Nucleus accumbens (tissue), 56 donors: ENCODE measurements at places on chromosomes 2 and 18.
A peak's percentile ranks its signal among the peaks of the same experiment; 100 is the strongest.

GRCh38 chr2:46578961-46579360 lies 99.6 kb downstream of the TMEM247 start:
- no peak for DNase-seq

DNA sequence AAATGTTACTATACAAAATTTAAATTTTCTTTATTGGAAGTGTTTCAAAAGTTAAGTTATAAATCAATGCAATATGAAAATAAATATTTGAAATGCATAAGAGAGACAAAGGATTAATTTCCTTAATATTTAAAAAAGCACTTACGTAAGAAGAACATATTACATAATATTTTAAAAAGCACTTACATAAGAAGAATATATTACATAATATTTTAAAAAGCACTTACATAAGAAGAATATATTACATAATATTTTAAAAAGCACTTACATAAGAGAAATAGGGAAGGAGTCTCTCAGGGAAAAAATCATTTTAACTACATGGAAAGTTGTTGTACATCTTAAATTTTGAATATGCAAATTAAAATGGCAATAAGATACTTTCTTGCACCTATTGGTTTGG lies 17.4 kb upstream of the B4GALT6 start:
- no peak for DNase-seq

DNA sequence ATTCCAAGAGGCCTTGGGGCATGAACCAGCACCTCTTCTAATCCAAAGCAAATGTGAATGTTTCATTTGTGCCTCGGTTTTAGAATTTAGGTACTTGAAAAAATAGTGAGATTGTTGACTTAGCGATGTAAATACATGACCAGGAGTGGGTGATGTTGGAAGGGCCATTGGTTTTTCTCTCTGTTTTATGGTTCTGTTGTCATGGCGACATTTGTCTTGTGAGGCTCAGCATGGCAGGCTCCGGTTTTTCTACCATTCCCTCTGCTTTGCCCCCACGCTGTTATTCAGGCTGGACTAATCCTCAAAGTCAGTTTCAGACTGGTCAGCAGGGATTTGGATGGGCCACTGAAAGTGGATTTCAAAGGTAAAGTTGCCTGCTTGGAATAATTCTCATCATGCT lies 255.4 kb downstream of the ALPK2 start:
- no peak for DNase-seq

- no peak for DNase-seq
Observed at GRCh38 chr2:26422947-26423629, 21.4 kb downstream of the DRC1 start.

DNA sequence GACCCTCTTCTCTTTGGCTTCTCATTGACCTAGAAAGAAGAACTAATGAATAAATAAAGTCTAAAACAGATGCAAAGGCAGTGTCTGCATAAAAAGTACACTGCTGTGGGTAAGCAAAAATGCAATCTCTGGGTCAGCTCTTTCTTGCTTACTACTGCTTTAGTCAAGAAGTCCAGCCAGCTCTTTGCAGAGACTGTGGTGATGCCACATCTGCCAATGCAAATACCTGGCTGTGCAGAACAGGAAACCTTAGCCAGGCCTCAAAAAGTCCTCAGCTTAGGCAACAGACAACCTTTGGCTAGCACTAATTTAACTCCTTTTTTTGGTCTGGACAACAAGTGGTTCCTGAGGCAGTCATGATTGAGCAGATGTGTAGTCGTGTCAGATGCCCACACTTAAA lies 73.6 kb upstream of the RND3 start:
- no peak for DNase-seq

DNA sequence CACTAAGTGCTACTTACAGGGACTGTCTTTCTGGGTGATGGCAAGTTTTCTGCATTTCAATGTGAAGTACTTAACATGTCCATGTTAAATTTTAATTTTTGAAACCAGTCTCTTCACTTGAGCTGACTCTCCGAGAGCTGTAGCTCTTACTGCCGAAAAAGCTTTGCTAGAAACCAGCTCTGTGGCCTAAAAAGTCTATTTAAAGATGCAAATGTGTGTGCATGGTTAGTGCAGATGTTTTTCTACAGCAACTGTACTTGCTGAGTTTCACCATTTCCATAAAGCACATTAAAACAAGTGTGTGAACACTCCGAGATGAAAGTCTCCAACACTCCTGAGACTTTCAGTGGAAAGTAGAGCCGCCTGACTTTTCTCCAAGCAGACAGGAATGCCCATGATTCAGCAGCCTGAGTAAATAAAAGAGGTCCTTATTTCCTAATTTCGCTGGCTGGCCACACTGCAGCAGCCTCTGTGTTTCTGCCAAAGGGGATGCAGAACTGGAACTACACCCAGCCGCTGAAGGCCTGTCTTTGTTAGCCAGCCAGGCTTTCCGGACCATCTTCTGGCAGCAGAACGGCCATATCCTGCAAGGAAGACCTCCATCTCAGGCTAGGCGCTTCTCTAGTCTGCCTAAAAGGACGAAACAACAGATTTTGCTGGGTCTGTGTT lies 121.2 kb downstream of the ZNF521 start:
- DNase-seq: peak; percentile 85

- DNase-seq: no peak
Observed at GRCh38 chr2:25090801-25091200, 48.9 kb downstream of the EFR3B start.

GRCh38 chr2:10140841-10141610 lies 18.5 kb downstream of the RRM2 start:
- DNase-seq: no peak

DNA sequence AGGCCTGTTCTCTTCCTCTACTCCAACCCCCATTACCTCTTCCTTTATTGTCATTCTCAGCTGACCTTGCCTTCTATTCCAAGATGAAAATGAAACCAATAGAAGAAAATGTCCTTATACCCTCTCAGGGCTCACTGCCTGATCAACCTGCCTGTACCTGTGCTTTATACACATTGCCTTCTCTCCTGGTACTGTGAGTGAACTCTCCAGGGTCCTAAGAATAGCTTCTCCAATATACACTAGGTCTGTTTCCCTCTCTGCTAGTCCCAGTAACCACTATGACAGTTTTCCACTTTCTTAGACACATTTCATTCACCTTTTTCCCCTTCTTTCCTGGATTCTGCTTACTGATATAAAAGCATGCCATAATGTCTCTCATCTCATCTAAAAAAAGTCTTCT lies 85.7 kb downstream of the FSHR start:
- DNase-seq: no peak

DNA sequence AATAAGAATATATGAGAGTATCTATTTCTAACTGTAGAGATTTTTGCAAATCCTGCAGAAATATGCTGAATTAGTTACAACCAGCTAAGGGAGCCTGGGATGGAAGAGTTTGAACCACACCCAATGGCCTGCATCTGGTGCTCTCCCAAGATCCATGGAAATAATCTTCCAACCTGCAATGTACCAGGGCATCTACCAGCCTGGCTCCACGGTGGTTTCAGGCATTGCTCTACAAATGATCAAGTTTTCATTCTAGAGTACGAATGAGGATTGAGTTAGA lies 61.4 kb upstream of the IL1R1 start:
- no peak for DNase-seq

- no peak for DNase-seq
Observed at GRCh38 chr2:37623406-37623805, 48.0 kb downstream of the CDC42EP3 start.

DNA sequence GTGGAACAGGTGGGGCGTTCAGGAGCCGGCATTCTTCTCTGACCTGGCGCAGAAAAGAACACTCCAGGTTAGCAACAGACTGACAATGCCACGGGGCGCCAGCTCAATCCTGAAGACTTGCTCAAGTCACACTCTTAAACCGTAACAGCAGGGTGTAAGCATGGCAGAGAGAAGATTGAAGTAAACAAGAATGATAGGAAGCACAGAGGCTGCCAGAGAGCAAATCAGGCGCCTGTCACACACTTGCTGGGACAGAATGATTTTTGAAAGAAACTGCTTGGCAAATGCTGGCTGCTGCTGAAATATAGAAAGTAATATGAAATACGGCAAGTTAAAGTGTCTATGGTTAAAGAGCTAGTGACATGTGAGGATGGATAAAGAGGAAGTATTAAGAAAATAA lies 80.5 kb downstream of the MEP1B start:
- DNase-seq: no peak

GRCh38 chr2:64210816-64211215 lies 66.6 kb upstream of the PELI1 start:
- no peak for DNase-seq

GRCh38 chr2:240463274-240463865 lies 27.9 kb downstream of the GPC1 start:
- DNase-seq: no peak

DNA sequence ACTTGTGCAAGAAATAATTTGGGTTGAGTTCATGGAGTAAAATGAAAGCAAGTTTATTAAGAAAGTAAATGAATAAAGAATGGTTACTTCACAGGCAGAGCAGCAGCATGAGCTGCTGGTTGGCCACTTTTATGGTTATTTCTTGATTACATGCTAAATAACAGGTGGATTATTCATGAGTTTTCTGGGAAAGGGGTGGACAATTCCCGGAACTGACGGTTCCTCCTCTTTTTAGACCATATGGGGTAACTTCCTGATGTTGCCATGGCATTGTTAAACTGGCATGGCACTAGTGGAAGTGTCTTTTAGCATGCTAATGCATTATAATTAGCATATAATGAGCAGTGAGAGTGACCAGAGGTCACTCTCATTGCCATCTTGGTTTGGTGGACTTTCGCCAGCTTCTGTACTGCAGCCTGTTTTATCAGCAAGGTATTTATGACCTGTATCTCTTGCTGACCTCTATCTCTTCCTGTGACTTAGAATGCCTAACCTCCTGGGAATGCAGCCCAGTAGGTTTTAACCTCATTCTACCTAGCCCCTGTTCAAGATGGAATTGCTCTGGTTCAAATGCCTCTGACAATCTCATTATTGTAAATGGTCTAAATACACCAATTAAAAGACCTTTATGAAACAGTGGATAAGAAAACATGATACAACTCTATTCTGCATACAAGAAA lies 114.1 kb upstream of the FIGN start:
- no peak for DNase-seq

DNA sequence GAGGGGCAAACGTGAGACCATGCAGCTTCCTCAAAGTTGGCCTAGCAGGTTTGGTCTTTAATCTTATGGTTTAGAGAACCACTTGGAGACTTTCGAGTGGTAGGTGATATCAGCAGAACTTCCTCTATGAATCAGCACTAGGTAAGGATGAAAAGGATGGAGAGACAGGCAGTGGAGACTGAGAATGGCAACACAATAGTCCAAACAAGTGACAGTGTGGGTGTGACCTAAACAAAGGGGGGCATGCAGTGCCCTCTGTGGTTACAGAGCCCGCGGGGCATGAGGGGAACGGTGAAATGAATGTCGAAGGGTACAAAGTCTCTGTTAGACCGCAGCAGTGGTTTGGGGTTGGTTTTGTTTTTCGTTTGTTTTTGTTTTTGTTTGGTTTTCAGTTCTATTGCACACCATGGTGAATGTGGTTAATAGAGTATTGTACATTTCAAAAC lies 143.9 kb downstream of the L3MBTL4 start:
- no peak for DNase-seq

- no peak for DNase-seq
Observed at GRCh38 chr2:214934006-214934405, 124.5 kb upstream of the BARD1 start.

GRCh38 chr2:174750923-174751441 lies 13.3 kb downstream of the CHRNA1 start:
- DNase-seq: no peak

GRCh38 chr2:96118698-96119388 lies 2.5 kb upstream of the ADRA2B start:
- DNase-seq: no peak

GRCh38 chr2:32712870-32713269 lies 85.0 kb downstream of the TTC27 start:
- DNase-seq: no peak

DNA sequence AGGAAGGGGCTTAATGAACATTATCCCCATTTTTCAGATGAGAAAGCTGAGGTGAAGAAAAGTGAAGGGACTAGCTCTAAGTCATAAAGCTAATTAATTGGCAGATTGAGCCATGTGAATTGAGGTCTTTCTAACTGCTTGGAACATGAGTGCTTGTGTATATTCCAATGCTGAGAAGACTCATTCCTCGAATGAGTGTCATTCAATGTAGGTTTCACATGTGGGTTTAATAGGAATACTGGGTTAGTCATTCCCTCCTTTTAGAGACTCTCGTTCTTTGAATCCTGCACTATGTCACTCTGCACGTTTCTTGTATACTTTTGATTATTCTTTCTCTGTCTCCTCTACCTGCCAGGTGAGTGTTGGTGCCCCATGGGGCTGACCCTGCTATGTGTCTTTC lies 218.2 kb downstream of the HRH4 start:
- DNase-seq: no peak

DNA sequence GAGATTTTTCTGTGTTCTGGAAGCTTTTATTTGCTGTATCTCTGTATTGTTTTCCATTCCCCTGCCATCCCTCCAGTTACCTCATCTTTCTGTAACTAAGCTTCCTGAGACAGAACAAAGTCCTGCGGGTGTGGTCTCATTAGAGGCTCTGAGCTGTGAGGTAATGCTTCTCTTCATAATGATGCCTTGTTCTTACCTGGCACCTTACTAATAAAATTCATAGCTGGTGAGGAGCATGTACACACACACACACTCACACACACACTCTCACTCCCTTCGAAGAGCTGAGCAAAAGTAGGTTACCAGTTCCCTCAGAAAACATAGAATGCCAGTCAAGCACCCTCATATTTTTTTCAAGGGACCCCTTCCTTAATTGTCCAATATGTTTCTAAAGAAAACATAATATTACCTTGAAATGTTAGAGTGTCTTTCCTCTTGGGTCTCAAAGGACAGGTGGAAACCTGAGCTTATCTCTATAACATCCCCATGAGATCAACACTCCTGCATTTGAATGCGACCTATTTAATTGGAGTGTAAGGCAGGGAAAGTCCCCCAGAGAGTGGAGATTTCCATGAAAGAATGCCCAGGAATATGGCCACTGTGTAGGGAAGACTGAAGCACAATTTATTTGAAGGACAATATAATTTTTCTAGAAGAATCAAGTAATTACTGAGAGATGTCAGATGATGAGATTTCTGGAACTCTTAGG lies 161.6 kb upstream of the NCK2 start:
- DNase-seq: no peak

GRCh38 chr2:71609441-71609840 lies 156.1 kb downstream of the DYSF start:
- DNase-seq: no peak

- peak; percentile 42 for DNase-seq
Observed at GRCh38 chr2:207711750-207712530, 500 bp downstream of the CCNYL1 start.

DNA sequence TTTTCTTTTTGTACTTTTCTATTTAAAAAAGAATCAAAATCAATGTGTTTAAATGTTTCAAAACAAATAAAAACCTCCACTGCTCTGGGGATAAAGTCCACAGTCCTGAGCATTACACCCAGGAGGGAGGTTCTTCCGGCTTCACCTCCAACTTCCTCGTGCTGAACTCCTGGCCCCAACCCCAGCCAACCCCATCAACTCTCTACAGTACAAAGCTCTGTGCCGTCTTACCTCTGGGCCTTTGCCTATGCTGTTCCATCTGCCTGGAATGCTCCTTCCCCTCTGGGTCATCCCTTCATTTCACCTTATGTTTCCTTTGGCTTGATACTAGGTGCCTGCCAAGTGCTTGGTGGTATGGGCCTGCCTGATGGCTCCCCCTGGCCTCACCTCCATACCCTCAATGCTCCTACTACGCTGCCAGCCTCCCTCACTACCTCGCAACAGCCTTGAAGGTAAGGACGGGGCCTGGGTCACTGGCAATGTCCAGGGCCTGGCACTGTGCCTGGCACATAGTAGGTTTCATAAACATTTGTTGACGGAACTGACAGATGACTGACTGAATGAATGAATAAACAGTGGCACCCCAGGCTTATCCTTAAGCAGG lies 28.8 kb downstream of the SDC1 start:
- DNase-seq: no peak

GRCh38 chr2:135255208-135255607 lies 203.1 kb downstream of the RAB3GAP1 start:
- no peak for DNase-seq
